LoVo (cell line): ENCODE measurements at places on chromosomes 5 and 9.
A peak's percentile ranks its signal among the peaks of the same experiment; 100 is the strongest.

- DNase-seq, result no peak
These were observed 81.9 kb downstream of the DMRTA1 start for GRCh38 chr9:22528485-22528884.

DNA sequence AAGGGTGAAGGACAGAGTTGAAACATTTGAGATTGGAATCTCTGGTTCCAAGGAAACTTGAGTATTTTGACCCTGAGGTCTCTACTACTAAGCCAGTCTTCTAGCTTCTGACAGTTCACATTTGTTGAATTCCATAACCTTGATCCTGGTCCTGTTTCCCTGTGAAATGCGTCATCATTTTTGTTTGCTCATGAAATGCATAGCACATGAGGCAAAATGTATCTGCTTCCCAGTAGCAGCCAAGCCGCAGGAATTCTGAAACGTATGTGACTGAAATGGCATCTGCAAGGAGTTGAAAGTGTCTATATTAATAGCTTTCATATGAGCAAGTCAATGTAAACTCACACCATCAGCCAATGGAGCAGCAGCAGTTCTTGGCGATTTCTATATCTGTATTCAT is 307.9 kb downstream of the CSNK1G3 start:
- DNase-seq, result no peak

GRCh38 chr5:68255305-68256120 is 40.0 kb downstream of the PIK3R1 start:
- DNase-seq, result no peak

DNA sequence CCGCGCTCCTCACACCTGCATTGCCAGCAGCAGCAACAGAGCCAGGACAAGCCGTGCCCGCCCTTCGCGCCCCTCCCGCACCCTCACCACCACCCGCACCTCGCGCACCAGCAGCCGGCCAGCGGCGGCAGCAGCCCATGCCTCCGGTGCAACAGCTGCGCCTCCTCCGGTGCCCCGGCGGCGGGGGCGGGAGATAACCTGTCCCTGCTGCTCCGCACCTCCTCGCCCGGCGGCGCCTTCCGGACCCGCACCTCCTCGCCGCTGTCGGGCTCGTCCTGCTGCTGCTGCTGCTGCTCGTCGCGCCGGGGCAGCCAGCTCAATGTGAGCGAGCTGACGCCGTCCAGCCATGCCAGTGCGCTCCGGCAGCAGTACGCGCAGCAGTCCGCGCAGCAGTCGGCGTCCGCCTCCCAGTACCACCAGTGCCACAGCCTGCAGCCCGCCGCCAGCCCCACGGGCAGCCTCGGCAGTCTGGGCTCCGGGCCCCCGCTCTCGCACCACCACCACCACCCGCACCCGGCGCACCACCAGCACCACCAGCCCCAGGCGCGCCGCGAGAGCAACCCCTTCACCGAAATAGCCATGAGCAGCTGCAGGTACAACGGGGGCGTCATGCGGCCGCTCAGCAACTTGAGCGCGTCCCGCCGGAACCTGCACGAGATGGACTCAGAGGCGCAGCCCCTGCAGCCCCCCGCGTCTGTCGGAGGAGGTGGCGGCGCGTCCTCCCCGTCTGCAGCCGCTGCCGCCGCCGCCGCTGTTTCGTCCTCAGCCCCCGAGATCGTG is 517 bp downstream of the KCNN2 start:
- no peak for DNase-seq

DNA sequence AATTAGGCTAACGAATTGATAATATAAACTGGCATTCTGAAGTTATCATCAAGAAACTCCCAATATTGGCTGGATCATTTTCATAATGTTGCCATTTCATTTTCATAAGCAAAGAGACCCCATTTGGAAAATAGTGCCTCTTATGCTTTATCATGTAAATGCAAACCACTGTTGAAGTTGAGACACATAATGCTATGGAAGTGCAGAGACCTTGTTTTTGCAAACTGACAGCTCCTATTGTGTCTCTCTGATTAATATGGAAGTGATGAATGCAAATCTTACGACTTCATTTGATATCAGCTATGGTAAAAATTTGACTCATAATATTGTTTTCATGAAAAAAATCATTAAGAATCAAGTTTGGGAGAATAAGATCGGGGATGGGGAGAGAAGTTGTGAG is 25.3 kb upstream of the ZNF608 start:
- no peak for DNase-seq

- no peak for DNase-seq
These were observed 32.2 kb downstream of the TRIO start for GRCh38 chr5:14175381-14175780.

DNA sequence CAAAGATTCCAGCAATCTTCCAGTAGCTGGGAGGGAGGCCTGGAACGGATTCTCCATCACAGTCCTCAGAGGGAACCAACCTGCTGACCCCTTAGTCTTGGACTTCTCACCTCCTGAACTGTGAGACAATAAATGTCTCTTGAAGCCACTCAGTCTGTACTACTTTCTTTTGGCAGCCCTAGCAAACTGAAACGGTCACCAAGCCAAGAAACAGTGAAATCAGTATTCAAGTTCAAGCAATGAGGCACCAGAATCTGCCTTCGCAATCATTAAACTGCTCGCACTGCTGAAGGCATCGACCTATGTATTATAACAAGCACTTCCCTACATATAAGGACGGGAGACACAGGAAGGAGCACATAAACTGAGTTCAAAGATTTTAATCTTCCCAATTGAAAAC is 120.6 kb upstream of the PUM3 start:
- DNase-seq, result no peak

DNA sequence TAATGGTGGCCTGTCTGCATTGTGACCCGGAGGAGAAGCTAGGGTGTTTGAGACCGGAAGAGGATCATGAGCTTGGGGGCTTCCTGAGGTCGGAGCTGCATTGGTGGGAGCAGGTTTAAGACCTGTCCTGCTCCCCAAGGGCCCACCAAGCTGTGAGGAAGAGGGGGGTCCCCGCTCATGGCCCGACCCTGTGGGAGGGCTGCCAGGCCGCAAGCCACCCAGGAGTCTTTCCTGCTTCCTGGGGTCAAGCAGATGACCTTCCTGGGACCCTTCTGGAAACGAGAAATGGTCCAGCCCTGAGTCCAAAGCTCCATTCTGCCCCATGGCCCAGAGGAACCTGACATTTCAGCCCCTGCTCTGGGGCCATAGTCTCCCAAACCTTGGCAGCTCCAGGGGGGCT is 61.5 kb upstream of the RNU6ATAC start:
- no peak for DNase-seq

DNA sequence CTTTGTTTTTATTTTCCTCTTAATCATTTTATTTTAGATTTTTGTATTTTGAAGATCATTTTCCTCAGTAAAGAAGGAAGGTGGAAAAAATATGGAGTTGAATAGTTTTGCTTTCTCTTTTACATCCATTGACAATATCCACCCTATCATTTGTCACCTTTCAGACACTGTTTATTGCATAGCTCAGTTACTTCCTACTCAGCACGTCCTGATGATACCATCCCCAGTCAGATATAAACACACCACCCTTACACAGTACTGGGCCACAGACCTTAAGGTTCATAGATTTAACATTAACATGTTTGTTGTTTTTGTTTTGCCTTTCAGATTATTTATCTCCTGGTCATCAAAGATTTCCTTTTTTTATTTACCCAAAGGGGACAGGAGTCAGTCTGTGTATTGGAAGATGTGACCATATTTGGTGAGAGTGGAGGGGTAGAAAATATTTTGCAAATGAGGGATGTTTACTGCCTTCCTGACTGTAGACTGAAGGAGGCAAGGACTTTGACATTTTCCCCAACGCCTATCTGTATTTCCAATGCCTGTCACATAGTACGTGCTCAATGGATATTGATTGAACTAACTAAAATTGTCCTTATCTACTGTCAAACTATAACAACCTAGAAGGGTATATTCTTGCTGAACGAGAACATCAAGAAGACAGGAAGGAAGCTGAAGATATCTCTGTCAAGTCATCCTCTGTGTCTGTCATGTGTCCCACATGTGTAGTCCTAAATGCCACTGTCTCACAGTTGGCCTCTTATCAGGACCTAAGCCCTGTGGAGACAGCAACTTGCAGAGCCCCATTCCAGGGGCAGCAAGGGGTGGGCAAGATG is 15.6 kb downstream of the STX17 start:
- DNase-seq, result no peak

GRCh38 chr9:131394464-131395156 is 724 bp downstream of the PRRC2B start:
- DNase-seq, result no peak

DNA sequence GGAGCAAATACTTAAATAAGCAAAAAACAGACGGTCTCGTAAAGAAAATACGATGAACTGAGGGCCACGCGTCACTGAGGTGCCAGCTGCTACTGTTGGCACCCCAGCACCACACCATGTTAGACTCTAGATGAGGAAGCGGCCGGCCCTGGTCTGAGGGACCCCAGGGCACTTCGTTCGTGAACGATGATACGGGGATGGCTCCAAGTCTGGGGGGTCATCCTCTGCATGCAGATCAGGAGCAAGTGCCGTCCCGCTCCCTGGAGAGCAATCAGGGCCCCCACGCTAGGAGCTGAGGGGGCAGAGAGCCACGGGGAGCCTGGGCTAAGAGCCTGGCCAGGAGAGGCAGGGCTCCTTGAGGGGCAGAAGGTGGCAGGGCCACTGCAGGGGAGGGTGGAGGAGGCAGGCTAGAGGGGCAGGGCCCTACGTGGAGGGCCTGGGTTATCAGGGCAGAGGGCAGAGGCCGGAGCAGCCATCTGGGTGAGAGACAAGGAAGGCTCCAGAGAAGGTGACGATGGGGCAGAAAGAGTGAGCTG is 24.1 kb downstream of the SARDH start:
- no peak for DNase-seq

- DNase-seq, result no peak
These were observed 6.5 kb upstream of the RPS6 start for GRCh38 chr9:19386502-19387044.

GRCh38 chr5:83490203-83490602 is 18.7 kb downstream of the VCAN start:
- no peak for DNase-seq

- DNase-seq, result no peak
These were observed 75.7 kb downstream of the GCNT4 start for GRCh38 chr5:74976651-74977050.

DNA sequence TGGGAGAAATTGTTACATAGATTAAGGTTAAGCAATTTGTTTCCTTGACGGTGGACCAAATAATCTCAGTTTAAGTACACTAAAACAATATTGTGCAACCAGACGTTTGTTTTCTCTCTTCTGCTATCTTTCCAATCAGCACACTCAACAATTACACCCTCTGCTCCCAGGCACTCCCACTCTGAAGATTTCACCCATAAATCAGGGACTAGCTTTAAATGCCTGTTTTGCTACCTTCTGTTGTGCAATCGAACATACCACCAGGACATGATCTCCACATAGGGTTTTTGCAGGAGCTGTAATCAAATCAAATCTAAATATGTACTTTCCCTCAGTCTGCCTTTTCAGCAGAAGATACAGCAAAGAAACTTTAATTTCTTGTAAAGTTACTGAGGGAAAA is 405.8 kb upstream of the TLE4 start:
- no peak for DNase-seq

DNA sequence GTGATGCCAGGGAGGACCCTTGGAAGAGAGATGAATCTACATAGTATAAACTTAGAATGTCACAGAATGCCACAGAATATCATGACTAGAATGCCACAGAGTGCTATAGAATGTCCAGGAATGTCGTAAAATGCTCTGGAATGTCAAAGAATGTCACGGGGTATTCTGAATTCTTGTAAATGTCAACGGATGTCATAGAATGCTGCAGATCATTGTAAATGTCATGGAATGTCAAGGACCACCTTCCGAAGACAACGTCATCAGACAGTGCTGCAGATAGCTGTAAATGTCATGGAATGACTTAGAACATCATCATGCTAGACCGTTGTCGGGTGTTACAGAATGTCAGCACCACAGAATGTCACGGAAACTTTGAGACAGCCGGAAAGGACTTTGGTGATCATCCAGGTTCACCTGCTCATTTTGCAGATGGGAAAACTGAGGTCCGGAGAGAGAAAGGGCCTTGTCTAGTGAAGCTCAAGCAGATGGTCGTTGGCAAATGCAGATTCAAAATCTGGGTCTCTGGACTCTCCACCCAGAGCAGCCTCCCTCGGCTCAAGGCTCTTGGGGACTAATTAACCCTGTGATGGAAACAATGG is 117.1 kb downstream of the LHX2 start:
- no peak for DNase-seq

GRCh38 chr9:10104774-10105173 is 508.0 kb downstream of the PTPRD start:
- DNase-seq, result no peak

- DNase-seq, result peak; percentile 36
These were observed 2.1 kb downstream of the CCDC192 start for GRCh38 chr5:127705120-127705892.

DNA sequence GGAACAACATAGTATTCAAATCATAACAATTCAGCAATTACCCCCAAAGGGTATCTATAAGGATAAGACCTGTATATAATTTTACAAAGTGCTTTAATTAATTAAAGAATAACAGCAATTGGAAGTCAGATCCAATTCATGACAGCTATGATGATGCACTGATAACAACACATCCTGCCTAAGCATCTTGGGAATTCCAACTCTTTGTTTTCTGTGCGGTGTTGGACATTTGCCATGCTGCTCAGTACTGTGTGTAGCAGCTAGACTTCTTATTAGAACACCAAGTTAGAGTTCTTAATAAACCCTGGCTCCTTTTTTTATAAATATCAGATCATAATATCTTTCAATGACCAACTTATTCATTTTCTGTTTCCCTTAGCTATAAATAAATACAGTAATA is 209.0 kb downstream of the SEC61B start:
- no peak for DNase-seq

GRCh38 chr5:54173251-54173650 is 137.1 kb downstream of the ARL15 start:
- DNase-seq, result no peak

- no peak for DNase-seq
These were observed 38.3 kb upstream of the FBXW11 start for GRCh38 chr5:172044631-172045314.

DNA sequence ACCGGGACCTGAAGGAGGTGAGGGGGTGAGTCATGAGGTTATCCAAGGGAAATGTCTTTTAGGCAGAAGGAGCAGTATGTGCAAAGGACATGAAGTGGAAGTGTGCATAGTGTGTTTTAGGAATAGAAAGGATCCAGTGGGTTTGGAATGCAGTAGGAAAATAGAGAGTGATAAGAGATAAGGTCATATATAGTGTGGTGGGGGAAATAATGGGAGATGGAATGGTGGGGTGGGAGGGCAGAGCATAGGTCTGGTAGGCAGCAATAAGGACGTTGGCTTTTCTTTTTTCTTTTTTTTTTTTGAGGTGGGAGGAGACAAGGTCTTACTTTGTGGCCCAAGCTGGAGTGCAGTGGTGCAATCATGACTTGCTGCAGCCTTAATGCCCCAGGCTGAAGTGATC is 17.8 kb downstream of the SNX24 start:
- no peak for DNase-seq

DNA sequence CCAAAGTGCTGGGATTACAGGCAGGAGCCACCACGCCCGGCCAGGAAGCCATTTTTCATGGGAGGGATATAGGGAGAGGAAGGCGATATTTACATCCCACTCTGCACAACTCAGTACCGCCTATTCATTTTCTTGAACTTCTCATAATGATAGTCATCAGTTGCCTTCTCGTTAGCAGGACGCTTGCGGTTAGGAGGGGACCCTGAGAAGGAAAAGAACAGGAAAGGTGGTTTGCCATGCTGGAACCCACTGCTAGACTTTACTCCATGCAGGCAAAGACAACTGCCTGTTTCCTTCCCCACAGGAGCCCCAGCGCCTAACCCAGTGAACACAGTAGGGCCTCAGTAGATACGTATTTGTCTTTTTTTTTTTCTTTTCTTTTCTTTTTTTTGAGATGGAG is 4.1 kb upstream of the TOR1A start:
- DNase-seq, result no peak

- DNase-seq, result no peak
These were observed 33.2 kb downstream of the FBXO38 start for GRCh38 chr5:148416921-148417320.
